Common myeloid progenitor, CD34-positive (primary cell): ENCODE measurements at places on chromosomes 1 and 21.
A peak's percentile ranks its signal among the peaks of the same experiment; 100 is the strongest.

DNA sequence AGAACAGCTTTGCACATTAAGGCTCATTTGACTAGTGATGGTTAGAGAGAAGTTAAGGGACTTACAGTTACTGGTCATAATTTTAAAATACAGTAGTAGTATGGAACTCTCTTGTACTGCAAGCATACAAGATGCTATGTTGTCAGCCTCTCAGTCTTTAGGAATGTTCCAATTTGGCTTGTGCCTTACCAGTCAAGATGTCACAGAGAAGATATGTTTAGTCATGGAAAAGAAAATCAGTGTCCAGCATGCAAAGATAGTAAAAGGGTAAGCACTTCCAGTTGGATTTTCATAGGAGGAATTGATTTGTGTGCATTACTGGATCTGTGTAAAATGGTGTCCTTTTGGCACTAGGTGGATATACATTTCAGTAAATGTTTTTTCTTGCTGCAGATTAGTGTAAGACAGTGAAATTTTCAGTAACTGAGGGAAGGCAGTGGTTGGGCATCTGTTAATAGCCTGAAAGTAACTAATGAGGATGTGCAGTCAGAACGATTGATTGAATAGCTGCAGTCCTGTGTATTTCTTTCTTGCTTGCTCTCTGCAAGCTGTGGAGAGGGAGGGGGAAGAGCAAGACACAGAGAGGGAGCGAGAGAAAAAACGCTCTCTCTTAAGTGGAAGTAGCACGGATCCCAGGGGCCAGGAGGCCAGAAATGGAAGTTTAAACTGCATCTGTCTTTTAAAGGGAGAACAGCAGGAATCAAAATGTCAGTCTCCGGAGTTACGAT lies 108.2 kb downstream of the CLEC20A start:
- DNase-seq, result no peak

- DNase-seq, result no peak
These were observed 120.8 kb upstream of the GADD45A start for GRCh38 chr1:67564193-67564592.

- DNase-seq, result no peak
These were observed 8.1 kb upstream of the TACSTD2 start for GRCh38 chr1:58585166-58585565.

DNA sequence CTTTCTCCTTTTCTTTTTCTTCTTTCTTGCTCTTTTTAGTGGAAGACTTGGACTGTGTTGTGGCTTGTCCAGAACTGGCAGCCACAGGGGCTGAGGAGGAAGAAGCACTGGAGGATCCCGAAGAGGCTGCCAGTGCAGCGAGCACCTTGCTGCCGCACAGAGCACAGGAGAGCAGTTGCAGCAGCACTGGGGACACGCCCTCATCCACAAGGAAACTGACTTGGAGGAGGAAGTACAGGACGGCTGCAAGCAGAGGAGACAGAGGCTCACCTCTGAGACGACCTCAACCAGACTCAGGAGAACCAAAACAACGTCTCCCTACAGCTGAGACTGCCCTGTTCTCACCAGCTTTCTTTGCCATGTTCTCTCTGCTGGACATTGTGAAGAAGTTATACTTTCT lies 88.9 kb downstream of the UBR4 start:
- no peak for DNase-seq

DNA sequence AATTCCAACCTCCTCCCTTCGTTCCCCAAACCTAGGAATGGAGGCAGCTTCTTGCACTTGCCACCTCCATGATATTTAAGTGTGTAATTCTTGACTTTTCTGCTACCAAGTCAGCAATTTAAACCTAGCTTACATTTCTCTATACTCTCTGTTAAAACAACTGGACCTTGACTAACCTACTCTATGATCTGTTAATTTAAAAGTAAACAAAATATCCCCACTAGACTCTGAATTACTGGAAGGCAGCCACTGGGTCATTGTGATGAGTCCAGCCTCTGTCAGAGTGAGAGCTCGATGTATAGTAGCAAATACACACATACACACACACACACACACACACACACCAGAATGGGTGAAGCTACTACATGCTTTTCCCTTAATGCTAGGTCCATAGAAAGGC lies 40.0 kb upstream of the DHCR24 start:
- DNase-seq, result no peak

GRCh38 chr1:154669464-154670282 lies 61.7 kb upstream of the ADAR start:
- peak; percentile 87 for DNase-seq

GRCh38 chr1:203538726-203539125 lies 44.8 kb downstream of the OPTC start:
- no peak for DNase-seq

DNA sequence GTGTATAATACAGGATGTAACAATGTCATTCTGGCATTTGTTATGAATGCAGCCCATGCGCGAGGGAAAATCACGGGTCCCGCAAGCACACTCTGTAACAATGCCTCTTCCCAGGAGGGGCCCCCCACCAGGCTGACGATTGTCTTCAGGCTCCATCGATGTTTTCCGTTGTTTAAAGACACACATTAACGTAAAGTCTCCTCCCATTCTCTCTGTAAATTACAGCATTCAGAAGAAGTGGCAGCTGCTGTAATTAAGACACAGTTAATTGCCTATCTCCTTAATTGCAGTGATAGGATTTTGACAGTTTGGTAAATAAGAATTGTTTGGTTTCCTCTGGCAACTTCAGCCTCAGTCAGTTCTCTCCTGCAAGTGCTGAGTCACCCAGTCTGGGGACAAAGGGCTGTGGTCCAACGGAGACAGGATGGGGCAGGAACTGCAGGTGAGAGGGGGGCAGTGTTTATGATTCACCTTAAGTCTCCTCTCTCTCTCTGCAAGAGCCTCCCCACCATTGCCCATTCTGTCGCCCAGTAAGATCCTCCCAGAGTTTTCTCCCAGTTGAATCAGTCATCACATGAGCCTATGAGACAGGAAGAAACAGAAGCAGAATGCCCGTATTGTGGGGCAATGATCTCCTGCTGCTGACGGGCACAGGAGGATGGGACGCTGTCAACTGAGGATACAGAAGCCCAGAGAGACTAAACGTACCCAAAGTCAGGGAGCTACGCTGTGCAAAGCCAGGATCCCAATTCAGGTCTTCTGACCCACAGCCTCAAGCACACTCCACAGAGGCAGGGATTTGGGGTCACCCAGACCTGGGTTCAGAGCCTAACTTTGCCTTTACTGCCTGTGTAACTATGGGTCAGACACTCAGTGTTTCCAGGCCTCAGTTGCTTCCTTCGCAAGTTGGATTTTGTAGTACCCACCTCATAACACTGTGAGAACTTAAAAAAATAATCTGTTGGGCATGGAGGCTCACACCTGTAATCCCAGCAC lies 110.0 kb downstream of the ADSS2 start:
- DNase-seq, result peak; percentile 93

DNA sequence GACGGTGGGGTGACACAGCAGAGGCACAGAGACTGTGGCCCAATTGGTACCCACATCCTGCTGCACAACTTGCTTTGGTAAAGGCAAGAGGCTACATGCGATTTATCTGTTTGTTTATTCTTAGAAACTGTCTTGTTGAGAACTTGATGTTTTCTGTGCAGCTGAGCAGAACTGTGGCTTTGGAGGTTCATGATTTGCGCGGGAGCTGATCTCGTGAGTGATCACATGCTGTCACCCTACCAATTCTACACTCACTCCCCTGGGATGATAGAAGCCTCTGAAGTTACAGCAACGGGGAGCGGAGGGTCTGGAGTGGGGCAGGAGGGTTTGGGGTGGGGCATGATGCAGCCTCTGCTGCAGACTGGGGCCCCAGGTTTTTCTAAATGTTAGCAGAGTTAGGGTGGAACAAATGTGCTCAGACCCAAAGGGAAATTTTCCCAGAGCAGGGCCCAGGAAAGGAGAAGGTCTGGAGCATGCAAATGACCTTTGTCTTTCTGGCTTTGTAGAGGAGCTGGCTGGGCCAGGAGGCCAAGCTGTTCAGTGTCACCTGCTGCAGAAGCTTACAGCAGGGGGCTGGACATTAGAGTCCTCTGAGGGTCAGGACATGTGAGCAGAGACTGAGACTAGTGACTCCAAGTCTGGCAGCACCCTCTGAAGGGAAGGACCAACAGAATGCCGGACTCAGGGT lies 83.6 kb downstream of the GRIK3 start:
- no peak for DNase-seq

- no peak for DNase-seq
These were observed 609.6 kb downstream of the PTPRU start for GRCh38 chr1:29845910-29846309.

DNA sequence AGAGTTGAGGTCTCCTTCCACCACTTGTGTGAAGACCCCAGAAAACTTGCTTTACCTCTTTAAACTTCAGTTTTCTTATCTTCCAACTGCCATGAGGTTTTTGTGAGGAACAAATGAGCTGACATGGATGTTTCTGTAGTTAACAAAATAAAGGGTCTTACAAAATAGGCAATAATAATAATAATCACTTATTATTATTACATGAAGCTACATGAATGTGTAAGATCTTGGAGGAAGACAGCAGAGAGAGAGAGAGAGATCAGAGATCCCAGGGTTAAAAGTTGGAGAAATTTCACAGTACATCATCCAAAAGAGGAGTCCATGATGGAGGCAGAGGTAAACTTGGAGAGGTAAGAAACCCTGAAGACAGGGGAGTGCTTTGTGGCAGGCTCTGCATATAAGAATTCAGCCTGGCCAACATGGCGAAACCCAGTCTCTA lies 10.7 kb downstream of the RCC1 start:
- DNase-seq, result no peak

- DNase-seq, result no peak
These were observed 789 bp upstream of the S100A14 start for GRCh38 chr1:153616917-153617311.

- no peak for DNase-seq
These were observed 200.7 kb downstream of the LHX8 start for GRCh38 chr1:75334876-75335389.
